Prostate gland (tissue), 2 donors: ENCODE measurements at places on chromosomes 12 and 14. TPM values are rescaled to one million over a fixed set of nuclear protein-coding genes. Genes with fewer than 3 reads are reported as not detected.
A peak's percentile ranks its signal among the peaks of the same experiment; 100 is the strongest.

Gene LRRIQ1
- total RNA-seq, result 12.8 TPM

Gene SVOP
- not detected for total RNA-seq

Gene GPX2
- total RNA-seq, result 55.0 TPM

Gene SSPN
- 29.5 TPM for total RNA-seq

Gene GDF3
- total RNA-seq, result not detected

Gene CACNA1C
- total RNA-seq, result 18.2 TPM

DNA sequence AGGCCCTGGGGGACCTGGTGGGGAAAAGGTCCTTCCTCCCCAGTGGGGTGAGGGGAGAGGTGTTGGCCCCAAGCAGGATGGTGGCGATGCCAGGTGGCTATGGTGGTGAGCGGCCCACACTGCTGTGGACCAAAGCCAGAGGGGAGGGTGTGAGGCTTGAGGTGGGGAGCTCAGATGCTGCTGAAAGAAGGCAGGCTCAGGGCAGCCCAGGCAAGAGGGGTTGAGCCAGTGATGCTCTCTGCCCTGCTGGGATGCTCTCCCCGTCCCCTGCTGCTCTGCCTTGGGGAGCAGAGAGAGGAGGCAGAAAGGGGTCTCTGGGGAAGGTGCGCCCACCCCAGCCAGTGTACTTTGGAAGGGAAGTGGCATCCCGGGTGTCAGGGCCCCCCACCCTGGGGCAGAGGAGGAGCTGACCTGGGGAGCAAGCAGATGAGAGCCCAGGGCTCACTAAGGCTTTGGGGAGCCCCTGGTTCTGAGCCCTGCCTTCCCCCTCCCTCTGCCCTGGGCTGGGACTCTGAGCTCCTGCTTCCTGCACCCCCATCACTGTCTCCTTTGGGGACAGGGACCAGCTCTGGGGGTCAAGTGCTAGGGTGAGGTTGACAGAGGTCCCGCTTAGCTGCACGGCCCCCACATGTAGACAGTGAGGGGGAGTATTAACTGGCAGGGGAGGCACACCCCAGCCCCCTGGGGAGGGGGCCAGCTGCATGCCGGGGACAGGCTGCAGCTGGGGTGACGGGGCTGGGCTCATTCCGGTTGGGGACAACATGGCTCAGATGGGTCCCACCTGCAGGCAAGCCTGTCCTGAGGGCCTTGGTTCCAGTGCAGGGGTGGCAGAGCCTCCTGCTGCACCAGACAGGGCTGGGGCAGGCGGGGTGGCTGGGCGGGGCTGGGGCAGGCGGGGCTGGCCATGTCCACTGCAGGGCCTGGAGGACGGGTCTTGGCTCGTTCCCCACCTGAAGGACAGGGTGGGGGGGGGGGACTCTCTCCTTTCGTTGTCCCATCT, 124.4 kb downstream of the KIF26A start:
- DNase-seq, result no peak
- H3K27ac ChIP-seq, result no peak overlapping the region
- H3K27me3 ChIP-seq, result peaks cover 4% of the 10 kb centered on the region
- no peaks in the 10 kb centered on the region for H3K36me3 ChIP-seq

DNA sequence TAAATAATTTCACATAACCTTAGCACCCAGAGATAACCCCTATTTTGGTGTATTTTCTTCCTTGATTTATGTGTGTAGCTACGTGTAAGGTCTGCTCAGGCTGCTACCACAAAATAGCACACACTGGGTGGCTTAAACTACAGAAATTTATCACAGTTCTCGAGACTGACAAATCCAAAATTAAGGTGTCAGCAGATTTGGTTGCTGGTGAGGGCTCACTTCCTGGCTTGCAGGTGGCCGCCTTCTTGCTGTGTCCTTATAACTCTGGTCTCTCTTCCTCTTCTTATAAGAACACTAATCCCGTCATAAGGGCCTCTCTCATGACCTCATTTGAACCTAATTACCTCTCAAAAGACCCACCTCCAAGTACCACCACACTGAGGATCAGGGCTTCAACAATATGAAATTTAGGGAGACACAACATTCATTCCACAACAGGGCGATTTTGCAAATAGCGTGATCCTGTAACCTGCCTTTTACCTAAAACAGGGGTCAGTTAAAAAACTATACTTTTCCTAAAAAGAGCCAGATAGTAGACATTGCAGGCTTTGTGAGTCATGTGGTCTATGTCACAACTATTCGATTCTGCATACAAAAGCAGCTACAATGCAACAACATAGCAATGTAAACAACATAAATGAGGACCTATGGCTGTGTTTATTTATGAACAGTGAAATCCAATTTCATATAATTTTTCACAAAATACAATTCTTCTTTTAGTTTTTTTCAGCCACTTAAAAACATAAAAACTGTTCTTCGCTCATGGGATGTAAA, 371.7 kb downstream of the DPF3 start:
- H3K4me1 ChIP-seq, result no peaks in the 10 kb centered on the region
- DNase-seq, result no peak
- H3K27me3 ChIP-seq, result no peaks in the 10 kb centered on the region
- no peak overlapping the region for H3K27ac ChIP-seq
- H3K36me3 ChIP-seq, result no peaks in the 10 kb centered on the region
- H3K4me3 ChIP-seq, result no peak overlapping the region

DNA sequence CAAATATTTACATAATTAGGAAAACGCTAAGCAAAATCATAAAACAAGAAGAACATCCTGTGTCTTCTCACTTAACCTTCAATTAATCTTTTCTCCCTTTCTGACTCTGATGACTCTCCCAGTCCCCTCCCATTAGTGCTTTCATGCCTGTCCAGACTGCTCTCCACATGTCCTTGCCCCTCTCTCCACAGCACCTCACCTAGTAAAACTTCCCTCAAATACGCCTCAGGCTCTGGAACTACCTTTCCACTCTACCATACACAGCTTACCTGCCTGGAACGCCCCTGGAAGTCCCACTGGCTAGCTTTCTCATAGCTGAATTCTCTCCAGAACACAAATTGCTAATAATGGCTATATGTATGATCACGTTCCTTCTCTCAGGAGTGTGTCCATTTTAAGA, 44.7 kb downstream of the SLC5A8 start:
- no peak overlapping the region for H3K4me3 ChIP-seq
- no peaks in the 10 kb centered on the region for H3K36me3 ChIP-seq
- no peak for DNase-seq
- H3K27me3 ChIP-seq, result no peaks in the 10 kb centered on the region
- no peak overlapping the region for H3K27ac ChIP-seq
- no peaks in the 10 kb centered on the region for H3K4me1 ChIP-seq

- H3K36me3 ChIP-seq, result no peaks in the 10 kb centered on the region
- no peaks in the 10 kb centered on the region for H3K27me3 ChIP-seq
- H3K4me1 ChIP-seq, result no peaks in the 10 kb centered on the region
- peak overlapping the region; percentile 97 for H3K4me3 ChIP-seq
- peak overlapping the region; percentile 91 for H3K27ac ChIP-seq
Observed at GRCh38 chr12:113221997-113222729, 899 bp downstream of the TPCN1 start.

GRCh38 chr12:6533923-6534694, at the start of gene GAPDH:
TSS of gene GAPDH (plus strand) at chr12:6534517. CDS start at chr12:6534833, 316 bp downstream.
- no peaks in the 10 kb centered on the region for H3K27me3 ChIP-seq
- H3K4me1 ChIP-seq, result peaks cover 12% of the 10 kb centered on the region
- peak; percentile 93 for DNase-seq
- H3K27ac ChIP-seq, result peak within 1 kb of the TSS; percentile 90
- H3K36me3 ChIP-seq, result peaks cover 22% of the 10 kb centered on the region

- H3K4me1 ChIP-seq, result no peaks in the 10 kb centered on the region
- H3K4me3 ChIP-seq, result no peak overlapping the region
- no peak for DNase-seq
- no peak overlapping the region for H3K27ac ChIP-seq
Observed at GRCh38 chr14:49203676-49204075, 382.5 kb downstream of the RPS29 start.

DNA sequence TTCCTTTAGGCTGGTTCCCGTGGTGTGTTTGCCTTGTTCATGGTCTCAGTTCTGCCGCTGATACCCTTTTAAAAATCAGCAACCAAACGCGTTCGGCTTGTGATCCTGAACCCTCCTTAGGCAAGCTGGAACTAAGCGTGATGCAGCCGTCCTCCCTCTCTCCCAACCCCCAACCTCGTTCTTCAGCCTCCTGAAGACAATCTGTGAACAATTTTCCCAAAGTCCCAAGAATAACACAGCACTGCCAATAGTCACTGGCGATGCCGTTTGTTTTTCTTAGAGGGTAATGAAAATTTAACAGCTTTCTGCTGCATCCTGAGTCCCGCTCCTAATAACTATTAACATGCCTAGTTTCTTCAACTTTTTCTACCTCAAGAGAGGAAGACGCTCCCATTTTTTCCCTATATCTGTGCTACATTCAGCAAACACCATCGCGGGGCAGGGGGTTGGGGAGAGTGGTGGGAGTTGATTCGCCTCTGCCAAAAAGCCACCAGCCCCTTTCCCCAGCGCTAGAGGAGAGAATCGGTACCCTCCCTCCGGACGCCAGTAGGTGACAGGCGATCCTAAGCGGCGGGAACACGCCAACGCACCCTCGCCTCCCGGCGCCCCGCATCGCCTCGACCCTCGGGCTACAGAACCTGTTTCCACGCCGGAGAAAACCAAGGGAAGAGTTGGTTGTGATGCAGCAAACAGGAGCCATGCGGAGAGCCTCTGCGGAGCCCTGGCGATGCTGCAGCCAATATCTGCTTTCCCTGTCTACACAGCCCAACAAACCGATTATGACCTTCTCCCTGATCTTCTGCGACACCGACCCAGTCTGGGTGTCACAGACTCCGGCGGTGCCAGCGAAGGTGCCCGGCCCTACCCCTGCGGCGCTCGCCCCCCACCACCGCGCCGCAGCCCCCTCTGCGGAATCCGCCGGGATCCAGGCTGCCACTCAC, 752 bp downstream of the PRICKLE1 start:
- peak overlapping the region; percentile 53 for H3K4me3 ChIP-seq
- H3K27me3 ChIP-seq, result no peaks in the 10 kb centered on the region
- no peak for DNase-seq
- no peaks in the 10 kb centered on the region for H3K36me3 ChIP-seq
- H3K4me1 ChIP-seq, result no peaks in the 10 kb centered on the region

DNA sequence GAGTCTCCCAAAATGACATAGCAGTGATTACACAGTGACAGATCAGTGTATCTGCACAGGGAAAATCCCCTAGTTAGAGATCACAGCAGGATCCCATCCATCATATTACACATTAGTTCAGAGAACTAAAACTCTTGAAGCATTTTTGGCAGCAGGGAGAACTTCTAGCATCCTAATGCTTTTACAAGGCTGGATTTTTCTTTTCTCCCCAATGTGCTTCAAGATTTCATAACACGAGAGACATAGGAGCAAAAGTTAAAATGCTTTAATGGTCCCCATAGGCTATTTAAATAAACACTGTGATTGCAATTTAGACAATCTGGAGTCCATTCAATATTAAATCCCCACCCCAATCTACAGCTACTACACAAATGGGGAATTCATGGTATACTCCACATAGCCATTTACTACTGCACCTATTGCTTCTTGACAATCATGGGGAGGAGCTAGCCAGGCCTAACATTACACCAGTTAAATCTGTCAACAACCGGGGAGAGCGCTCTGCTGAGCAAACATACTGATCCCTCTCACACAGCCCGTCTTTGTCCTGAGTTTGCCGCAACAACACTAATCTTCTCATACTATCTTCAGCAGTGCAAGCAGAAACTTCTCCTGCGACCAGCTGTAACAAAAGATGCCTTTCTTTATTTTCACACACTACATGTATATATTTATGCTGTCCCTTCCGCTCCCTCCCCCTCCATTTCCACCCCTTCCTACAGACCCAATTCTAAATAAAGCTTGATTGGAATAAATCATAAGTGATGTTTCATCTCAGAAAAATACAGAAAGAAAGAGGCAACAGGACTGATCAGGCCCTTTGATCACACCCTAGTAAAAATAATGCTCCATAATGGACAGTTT, 120.3 kb upstream of the SOX5 start:
- H3K27me3 ChIP-seq, result no peaks in the 10 kb centered on the region
- no peaks in the 10 kb centered on the region for H3K36me3 ChIP-seq
- no peak overlapping the region for H3K4me3 ChIP-seq

GRCh38 chr12:41188841-41189394, 798 bp downstream of the PDZRN4 start:
- H3K36me3 ChIP-seq, result no peaks in the 10 kb centered on the region
- H3K4me3 ChIP-seq, result peak overlapping the region; percentile 38
- H3K27me3 ChIP-seq, result no peaks in the 10 kb centered on the region
- H3K4me1 ChIP-seq, result no peaks in the 10 kb centered on the region
- peak overlapping the region; percentile 73 for H3K27ac ChIP-seq

DNA sequence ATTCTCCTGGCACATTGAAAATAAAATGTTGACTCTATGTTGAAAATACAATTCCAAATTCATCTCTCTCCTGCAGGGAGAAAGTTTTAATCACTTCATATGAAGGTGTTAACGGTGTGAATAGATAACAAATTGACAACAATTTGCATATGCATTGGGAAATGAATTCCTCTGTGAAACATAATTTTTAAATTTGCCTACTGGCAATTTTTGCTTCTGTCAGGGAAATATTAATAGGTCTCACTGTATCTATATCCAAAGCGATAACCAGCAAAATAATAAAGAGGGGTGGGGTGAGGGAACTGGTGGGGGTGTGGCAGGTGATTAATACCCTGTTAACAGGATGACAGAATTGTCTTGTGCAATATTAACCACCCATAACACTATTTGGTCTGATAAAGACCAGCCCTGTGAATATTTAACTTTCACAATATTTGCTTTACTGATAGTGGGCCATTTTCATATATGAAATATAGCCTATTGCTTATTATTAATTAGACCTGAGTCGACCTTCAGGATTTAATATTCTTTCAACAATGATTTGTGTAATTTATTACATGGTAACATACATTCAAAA, 239.0 kb upstream of the SSTR1 start:
- H3K27me3 ChIP-seq, result no peaks in the 10 kb centered on the region
- H3K4me1 ChIP-seq, result no peaks in the 10 kb centered on the region
- H3K36me3 ChIP-seq, result no peaks in the 10 kb centered on the region
- no peak for DNase-seq
- H3K27ac ChIP-seq, result no peak overlapping the region
- no peak overlapping the region for H3K4me3 ChIP-seq

GRCh38 chr14:38366374-38366773, 110.5 kb upstream of the CLEC14A start:
- H3K4me1 ChIP-seq, result no peaks in the 10 kb centered on the region
- no peak overlapping the region for H3K4me3 ChIP-seq
- no peak for DNase-seq
- H3K27ac ChIP-seq, result no peak overlapping the region
- H3K36me3 ChIP-seq, result no peaks in the 10 kb centered on the region
- no peaks in the 10 kb centered on the region for H3K27me3 ChIP-seq

- H3K27ac ChIP-seq, result no peak overlapping the region
- peak; percentile 35 for DNase-seq
- H3K4me3 ChIP-seq, result no peak overlapping the region
- no peaks in the 10 kb centered on the region for H3K4me1 ChIP-seq
Observed at GRCh38 chr12:80681-81190, 14.2 kb downstream of the IQSEC3 start.

- no peak for DNase-seq
- no peaks in the 10 kb centered on the region for H3K27me3 ChIP-seq
- no peaks in the 10 kb centered on the region for H3K36me3 ChIP-seq
- H3K4me1 ChIP-seq, result peaks cover 15% of the 10 kb centered on the region
- no peak overlapping the region for H3K27ac ChIP-seq
Observed at GRCh38 chr14:91385224-91385623, 32.4 kb downstream of the CCDC88C start.

GRCh38 chr14:22536853-22537338, 52.1 kb downstream of the DAD1 start:
- no peaks in the 10 kb centered on the region for H3K27me3 ChIP-seq
- no peak overlapping the region for H3K4me3 ChIP-seq
- H3K36me3 ChIP-seq, result no peaks in the 10 kb centered on the region
- peak; percentile 64 for DNase-seq
